Sciatic nerve (tissue), 2 donors: ENCODE measurements at places on chromosomes 4 and X. TPM values are rescaled to one million over a fixed set of nuclear protein-coding genes. Genes with fewer than 3 reads are reported as not detected.

GRCh38 chrX:132692526-132692925 is 203.7 kb upstream of the MBNL3 start:
- DNase-seq = no peak

DNA sequence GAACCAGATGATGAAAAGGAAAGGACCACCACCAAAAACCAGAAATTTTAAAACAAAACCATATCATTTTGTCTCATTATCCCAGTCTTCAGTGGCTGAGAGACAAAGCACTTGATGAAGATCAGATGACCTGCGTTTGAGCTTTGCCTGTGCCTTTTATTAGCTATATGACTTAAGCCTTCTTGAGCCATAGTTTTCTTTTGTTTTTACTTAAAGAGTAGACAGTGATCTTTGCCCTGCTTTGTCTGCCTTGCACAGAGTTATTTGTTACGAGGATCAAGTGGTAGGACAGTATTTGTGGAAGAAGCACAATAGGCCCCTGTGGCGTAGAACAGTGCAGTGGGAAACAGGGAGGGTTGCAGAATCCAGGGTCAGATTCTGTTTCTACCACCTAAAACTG is 89.9 kb downstream of the SLC10A6 start:
- no peak for DNase-seq

- DNase-seq = no peak
Measured at GRCh38 chr4:151781026-151781425, 20.2 kb upstream of the GATB start.

DNA sequence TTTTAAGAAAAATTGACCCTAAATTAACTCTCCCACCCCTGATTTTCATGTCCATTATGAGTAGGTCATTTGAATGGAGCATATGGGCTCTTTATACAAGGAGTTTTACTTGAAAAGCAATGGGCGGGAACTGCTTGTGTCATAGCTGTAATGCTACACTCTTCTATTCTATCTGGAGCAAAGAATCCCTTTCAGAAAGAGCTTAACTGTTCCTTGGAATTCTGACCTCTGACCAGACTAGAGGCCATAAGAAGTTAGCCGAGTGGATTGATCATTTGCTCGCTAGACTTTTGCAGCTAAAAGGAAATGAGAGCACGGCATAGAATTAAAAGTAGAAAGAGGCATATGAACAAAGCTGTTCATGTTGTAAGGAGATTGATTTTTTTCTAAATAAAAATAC is 79.1 kb downstream of the DOCK11 start:
- no peak for DNase-seq

DNA sequence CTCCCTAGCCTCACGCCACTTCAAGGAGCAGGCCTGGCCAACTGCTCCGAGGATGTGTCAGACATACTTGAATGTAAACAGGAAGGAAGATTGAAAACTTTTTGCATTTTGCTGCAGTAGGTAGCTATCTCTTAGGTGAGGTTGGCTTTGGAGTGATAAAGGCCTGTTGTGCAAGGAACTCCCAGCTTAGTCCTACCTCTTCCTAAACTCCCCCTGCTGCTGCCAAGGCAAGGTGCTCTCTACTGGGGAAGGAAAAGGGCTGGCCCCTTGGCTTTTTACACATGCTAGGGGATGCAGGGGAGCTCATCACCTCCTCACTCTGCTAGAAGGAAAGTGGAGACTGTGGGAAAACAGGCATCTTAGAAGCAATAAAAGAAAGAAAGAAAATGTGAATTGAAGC is 10.7 kb upstream of the BRS3 start:
- no peak for DNase-seq

- DNase-seq = no peak
Measured at GRCh38 chrX:134732676-134733075, 74.4 kb upstream of the PLAC1 start.

DNA sequence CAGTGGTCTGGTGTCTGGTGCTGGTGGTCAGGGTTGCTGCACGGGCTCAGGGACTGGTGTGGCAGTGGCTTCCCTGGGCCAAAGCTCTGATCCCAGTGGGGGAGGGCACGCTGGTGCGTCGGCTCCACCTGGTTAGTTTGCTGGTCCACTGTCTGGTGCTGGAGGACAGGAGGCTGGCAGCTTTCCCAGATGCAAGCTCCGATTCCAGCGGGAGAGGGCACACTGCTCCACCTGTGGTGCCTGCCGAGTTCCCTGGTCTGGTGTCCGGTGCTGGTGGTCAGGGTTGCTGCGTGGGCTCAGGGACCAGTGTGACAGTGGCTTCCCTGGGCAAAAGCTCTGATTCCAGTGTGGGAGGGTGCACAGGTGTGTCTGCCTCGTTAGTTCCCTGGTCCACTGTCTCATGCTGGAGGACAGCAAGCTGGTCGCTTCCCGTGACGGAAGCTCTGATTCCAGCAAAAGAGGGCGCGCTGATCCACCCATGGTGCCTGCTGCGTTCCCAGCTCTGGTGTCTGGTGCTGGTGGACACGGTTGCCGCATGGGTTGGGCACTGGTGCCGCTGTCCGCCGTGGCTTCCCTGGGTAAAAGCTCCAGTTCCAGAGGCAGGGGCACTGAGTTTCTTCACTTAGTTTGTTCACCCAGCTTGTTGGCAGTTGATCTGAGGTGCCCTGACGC is 5.8 kb downstream of the VMA21 start:
- DNase-seq = no peak

DNA sequence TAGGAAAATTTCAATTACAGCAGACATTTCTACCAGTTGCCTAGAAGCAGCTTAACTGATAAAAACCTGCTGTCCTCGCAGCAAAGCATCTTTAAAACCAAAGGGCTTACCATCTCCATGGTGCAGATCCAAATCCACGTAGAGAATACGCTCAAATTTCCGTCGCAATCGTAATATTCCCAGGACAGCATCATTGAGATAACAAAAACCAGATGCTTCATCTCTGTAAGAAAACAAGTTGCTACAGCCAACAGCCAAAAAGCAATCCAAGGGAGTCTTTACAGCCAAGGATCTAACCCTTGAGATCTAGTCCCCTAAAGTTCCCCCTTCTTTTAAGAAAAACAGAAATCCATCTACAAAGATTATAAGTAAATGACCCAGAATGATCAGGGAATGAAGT is 77.6 kb downstream of the HDAC8 start:
- no peak for DNase-seq

DNA sequence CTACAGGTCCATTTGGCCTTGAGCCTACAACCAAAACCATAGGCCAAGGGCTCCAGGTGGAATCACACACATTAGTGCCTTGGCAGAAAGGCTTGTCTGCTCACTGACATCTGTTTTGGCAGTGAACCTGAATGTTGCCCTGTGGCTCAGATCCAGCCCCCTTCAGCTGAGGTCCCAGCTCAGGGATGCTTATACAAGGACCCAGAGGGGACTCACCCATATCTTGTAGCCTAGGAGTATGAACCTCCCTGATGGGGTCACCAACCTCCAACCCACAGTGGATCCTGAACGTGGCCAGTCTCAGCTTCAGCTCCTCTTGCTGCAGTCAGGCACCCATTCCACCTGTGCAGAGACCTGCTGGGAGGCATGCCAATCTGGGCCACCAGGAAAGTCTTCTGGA is 50.8 kb upstream of the HMX1 start:
- no peak for DNase-seq

- no peak for DNase-seq
Measured at GRCh38 chrX:129318375-129318774, 204.9 kb downstream of the SMARCA1 start.

- DNase-seq = no peak
Measured at GRCh38 chr4:156583265-156583664, 388.3 kb downstream of the PDGFC start.

- DNase-seq = no peak
Measured at GRCh38 chrX:130772105-130772775, 130.8 kb downstream of the ENOX2 start.

- peak; percentile 63 for DNase-seq
Measured at GRCh38 chr4:85681221-85681657, 206.3 kb downstream of the ARHGAP24 start.

DNA sequence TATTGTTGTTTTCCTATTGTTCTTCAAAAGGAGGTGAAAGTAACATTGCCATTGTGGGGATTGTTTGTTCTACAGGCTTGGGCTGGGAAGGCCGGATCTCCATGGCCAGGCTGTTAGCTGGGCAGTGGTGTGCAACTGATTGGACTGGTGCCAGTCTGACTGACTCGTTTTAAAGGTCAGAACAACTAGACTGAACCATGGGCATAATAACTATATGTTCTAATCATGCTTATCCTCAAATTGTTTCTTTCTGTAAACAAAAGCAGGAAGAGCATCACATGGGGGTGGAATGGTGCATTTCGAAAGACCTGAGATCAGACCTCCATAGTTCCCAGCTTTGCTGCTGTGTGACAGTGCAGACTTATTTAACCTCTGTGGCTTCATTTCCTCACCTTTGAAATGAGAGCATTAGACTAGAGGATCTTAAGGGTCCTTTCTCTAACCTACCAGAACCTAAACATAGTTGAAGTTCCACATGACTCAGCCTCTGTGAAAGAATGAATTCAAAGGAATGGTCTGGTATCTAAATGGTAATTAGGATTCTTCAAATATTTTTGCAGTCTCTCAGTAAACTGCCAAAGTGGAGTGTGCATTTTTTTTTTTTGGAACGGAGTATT is 66.7 kb upstream of the PGRMC2 start:
- DNase-seq = no peak

GRCh38 chrX:24023972-24024669 is 2.9 kb downstream of the KLHL15 start:
- no peak for DNase-seq

GRCh38 chr4:22030881-22031280 is 82.3 kb upstream of the KCNIP4 start:
- no peak for DNase-seq

DNA sequence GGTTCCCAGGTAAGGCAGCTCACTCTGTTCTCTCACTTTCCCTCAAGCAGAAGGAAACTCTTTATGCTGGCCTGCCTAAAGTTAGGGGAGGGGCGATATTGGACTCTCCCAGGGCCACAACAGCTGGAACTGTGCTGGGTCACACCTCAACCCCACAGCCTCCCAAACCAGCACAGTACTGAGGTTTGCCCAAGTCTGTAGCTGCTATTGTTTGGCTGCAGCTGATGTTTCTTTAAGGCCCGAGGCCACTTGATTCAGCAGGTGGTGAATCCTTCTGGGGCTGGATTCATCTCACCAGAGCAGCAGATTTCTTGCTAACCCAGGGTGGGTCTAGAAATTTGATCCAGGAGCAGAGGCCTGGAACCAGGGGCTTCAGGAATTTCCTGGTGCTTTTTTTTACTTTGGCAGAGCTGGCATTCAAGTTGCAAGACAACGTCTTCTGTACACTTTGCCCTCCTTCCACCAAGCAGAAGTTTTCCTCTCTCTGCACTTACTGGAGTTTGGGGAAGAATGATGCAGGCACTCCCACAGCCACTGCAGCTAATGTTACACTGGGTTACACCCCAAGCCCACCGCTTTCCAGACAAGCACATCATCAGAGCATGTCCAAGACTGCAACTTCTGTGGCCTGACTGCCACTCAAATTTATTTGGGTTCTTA is 544.7 kb upstream of the NDST4 start:
- DNase-seq = no peak

DNA sequence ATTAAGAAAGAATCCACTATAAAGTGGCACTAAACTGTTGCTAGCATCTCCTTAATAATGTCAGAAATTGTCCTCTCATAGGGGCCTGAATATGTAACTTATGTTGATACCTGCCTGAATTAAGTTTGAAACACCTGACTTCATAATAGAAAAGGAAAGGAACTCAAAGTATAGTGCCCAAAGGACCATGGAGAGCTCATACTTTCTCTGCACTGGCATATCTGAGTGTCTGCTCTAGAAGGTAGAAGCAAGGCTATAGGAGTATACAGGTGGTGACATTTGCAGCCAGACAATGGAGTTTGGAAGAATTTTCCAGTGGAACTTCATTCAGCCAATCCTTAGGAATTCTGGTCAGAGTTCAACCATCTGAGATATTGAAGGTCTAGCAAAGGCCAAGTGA is 988.9 kb downstream of the RAB28 start:
- DNase-seq = no peak

- no peak for DNase-seq
Measured at GRCh38 chrX:74520291-74520690, 94.1 kb downstream of the RLIM start.

DNA sequence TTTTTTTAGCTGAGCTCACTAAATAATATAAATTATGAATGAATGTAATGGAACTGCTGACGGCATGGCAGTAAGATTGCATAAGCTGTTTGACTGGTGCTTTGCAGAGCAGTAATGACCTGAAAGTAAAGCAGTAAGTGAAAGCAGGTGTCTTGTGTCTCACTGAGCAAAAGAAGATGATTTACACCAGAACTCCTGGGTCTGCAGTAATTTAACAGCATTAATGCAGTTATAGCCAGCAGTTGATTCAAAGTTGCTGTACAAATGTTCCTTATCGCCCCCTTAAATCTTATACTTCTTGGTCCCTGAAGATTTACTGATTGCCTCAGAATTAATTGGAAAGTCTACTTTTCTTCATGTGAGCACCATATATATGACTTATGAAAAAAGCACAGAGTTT is 187.7 kb downstream of the DCTD start:
- DNase-seq = no peak

- DNase-seq = no peak
Measured at GRCh38 chr4:82948647-82949204, 48.2 kb downstream of the THAP9 start.

DNA sequence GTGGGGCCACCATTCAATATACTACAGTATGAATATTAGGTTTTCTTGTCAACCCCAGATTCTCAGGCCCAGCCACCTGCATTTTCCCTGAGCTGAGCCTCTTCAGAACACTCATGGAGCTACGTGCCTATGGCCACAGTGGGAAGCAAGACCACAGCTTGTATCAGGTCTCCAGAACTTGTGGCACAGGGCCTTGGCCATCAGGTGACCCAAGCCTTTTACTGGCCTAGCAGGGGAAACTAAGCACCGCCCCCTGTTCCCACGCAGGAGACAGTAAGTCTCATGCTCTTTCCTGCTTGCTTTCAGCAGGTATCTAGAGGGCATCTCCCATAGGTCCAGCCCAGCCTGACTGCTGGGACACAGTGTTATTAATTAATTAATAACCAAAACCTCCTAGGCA is 138.4 kb upstream of the MAMLD1 start:
- no peak for DNase-seq

GRCh38 chrX:13667919-13668318 is 15.0 kb downstream of the TCEANC start:
- no peak for DNase-seq

DNA sequence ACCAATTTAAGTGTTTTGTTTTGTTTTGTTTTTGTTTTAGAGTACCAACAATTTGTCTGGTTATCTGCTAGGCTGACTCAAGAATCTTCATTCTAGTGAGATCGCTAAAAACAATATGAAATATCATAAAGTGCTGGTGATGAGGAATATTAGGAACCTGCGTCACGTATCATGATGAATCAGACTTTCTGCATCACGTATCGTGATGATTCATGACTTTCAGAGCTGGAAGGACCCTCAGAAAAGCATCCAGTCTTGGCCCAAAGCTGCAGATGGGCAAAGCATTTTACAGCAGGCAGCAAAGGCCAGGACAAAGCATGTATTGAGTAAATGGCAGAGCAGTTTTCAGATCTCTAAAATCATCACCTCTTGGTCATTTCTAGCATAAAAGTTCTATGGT is 278.0 kb upstream of the BOD1L1 start:
- no peak for DNase-seq

CACNA1F gene
- total RNA-seq = 0.22 TPM

PGRMC1 gene
- total RNA-seq = 131 TPM

MAD2L1 gene
- total RNA-seq = 1.5 TPM

KLKB1 gene
- 1.1 TPM for total RNA-seq

TCP11X2 gene
- total RNA-seq = not detected

PLXNB3 gene
- 73.1 TPM for total RNA-seq

SPATA4 gene
- total RNA-seq = not detected

MAGEE1 gene
- total RNA-seq = 5.8 TPM

GATB gene
- total RNA-seq = 51.9 TPM
